HS-5 (cell line): ENCODE measurements at places on chromosomes 12 and 14.
A peak's percentile ranks its signal among the peaks of the same experiment; 100 is the strongest.

DNA sequence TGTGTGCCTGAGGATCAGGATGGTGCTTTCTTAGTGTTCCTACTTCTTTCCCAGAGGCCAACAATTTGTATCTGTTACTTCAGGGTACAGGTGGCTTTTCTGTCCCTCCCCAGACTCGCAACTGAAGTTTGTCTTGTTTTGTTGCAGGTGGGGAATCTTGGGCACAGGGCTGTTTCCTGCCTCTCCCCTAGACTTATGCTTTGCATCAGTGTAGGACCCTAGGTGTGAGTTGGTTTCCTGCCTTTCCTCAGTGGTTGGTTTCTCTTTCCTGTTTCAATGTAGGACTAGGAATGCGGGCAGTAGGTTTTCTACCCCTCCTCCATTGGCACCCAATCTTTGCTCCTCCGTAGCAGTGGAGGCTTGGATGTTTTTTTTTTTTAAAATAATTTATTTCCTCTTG is 87.0 kb downstream of the TRMT5 start:
- no peak for DNase-seq

- DNase-seq, result no peak
These were observed 104.6 kb downstream of the SLC38A1 start for GRCh38 chr12:46164186-46164761.

DNA sequence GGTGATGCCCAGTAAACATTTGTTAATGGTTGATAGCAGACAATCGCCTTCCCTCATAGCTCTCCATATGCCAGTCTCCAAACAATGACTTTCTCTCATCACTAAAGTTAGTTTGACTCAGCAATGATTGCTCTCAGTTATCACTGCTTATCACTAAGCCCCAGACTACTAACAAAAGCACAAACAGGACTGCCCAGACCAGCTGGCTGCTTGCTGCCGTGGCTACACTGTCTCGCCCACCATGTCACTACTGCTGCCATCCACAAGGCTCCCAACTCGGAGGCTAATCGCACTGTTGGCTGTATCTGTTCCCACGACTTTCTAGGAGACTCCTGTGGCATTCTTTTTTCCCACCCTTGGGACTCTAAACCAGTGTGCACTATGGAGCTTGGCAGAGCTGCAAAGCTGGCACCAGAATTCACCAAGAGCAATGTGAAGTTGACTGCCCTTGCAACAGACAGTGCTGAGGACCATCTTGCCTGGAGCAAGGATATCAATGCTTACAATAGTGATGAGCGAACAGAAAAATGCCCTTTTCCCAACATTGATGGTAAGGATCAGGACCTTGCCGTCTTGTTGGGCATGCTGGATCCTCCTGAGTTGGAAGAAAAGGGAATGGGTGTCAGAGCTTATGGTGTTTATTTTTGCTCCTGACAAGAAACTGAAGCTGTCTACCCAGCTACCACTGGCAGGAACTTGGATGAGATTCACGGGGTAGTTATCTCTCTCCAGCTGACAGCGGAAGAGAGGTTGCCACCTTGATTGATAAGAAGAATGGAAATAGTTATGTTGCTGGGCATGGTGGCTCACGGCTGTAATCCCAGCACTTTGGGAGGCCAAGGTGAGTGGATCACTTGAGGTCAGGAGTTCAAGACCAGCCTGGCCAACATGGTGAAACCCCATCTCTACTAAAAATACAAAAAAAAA is 27.1 kb upstream of the NR2C1 start:
- DNase-seq, result no peak

GRCh38 chr14:75987201-75987970 is 1.8 kb downstream of the IFT43 start:
- DNase-seq, result no peak

DNA sequence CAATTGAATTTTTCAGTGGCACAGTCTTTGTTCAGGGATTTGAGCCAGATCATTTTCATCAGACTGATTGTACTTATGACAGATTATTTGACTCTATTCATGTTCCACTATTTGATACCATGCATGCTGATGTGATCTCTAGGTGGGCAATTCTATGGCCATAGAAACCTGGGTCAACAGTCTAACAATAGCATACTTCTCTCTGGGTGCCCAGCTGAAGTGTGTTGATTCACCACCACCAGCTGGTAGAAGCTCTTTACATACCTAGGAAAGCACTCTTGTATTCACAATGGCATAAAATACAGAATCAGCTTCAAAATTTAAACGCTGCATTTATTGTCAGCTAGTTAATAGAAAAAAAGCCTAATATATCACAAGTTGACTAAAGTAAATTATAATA is 90.2 kb upstream of the TMTC2 start:
- no peak for DNase-seq

DNA sequence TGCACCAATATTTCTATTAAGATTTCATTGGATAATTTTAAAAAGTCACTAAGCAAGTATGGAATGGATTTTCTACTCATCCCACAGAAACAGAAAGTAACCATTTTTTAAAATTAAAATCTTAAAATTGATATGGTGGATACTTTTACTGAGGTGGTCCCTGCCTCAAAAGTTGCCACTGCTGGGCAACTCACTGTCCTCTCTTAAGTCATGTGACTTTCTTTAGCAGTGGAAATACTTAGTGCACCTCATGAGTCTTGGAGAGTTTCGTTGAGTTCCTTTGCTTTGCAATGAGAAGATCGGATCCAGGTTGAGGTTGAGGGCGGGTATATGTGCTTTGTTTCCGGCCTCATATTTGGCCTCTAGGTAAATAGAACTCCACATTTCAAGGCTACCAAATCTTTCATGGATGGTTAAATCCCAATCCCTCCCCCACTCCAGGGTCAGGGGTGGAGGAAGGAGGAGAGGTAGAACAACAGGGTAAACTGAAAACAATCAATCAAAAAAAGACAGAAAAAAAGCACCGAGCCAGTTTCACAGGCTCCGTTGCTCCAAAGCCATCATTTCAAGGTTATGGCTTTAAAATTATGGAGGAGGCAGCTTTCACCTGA is 39.5 kb upstream of the DUSP6 start:
- no peak for DNase-seq

DNA sequence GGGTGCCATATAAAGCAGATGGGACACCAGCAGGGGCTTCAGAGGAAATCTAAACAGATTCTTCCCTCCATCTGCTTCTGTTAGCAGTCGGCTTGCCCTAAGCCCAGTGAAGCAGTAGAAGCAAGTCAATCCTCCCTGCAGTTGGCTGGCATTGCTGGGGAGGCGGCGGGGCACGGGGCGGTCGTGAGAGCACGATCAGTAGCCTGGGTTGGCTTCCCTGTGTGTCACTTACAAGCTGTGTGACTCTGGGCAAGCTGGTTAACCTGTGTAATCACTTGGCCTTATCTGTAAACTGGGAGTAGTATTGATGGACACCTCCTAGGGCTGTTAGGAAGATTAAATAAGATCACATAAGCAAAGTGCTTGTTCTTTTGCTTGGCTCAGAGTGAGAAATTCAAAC is 19.4 kb downstream of the MYRFL start:
- DNase-seq, result no peak

DNA sequence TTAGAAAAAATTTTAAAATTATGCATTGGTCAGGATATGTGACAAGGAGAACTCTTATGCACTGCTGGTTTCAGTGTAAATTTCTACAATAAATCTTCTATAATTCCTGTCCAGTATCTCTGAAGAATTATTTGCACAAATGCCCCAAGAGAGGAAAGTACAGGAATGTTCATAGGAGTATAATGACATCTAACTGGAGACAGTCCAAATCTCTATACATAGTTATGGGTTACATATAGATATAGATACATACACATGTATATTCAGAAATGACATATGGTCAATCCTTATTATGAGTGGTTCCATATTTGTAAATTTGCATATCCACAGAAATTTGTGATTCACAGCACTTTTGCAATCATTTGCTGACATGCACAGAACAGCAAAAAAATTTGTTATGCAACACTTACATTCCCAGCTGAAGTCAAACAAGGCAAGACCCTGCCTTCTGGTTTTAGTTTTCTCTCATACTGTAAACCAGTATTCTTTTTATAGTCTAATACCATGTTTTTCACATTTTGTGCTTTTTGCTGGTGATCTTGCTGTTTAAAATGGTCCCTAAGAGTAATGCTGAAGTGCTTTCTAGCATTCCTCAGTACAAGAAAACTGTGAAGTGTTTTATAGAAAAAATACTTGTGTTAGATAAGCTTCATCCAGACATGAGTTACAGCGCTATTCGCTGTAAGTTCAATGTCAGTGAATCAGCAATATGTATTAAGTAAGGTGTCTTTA is 103.8 kb downstream of the SLC16A7 start:
- DNase-seq, result peak; percentile 84

DNA sequence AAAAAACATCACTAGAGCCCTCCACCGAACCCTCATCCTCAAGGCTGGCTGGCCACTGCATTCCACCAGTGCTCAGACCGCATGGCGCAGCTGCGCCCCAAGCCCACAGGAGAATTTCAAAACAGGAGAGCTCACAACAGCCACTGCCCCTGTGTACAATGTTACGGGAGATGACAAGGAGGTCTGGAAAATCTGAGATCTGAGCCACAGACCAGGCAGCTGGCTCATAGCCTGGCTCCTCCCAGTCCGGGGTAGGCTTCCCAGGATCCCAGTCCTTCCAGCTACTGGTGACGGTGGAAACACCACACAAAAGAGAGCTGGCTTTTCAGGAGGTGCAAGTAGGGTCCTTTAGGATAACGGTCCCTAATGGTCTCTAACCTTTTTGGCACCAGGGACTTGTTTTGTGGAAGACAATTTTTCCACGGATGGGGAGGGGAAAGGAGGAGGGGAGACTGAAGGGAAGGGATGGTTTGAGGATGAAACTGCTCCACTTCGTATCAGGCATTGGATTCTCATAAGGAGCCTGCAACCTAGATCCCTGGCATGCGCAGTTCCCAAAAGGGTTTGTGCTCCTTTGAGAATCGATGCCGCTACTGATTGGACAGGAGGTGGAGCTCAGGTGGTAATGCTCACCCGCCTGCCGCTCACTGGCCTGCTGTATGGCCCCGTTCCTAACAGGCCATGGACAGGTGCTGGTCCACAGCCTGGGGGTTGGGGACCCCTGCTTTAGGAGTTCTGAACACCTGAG is 23.0 kb upstream of the NRDE2 start:
- DNase-seq, result no peak

DNA sequence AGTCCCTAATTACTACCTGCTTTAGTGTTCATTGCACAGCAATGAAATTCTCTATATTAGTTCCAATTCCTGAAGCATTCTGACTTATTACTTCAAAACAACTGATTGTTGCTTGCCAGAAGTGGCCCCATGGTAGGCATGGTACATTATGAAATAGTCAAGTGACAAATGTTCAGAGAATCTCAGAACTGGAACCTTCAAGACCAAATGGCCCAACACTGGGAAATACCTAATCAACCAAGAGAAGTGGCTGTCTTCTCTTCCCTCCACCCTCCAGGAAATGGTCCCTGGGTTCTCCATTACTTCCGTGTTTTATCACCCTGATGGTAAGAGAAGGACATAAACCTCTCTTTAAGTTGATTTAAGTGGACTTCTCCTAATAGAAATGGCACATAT is 49.9 kb downstream of the ITPR2 start:
- no peak for DNase-seq

DNA sequence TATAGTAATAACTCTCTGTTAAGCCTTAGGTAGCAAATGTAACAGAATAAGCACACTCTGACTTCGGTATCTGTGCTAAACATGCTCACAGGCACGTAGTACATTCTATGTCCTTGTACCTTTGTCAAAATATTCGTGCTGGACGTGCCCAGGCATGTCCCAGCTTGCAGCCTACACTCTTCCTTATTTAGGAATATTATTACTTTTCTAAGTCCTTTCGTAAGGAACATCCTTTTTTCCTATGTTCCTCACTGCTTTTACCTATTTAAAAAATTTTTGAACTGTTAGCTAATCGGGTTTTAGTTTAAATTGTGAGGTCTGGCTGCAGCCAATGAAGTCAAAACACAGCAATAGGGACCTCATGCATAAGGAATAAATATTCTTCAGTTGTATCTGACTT is 24.1 kb upstream of the UBC start:
- DNase-seq, result peak; percentile 49

DNA sequence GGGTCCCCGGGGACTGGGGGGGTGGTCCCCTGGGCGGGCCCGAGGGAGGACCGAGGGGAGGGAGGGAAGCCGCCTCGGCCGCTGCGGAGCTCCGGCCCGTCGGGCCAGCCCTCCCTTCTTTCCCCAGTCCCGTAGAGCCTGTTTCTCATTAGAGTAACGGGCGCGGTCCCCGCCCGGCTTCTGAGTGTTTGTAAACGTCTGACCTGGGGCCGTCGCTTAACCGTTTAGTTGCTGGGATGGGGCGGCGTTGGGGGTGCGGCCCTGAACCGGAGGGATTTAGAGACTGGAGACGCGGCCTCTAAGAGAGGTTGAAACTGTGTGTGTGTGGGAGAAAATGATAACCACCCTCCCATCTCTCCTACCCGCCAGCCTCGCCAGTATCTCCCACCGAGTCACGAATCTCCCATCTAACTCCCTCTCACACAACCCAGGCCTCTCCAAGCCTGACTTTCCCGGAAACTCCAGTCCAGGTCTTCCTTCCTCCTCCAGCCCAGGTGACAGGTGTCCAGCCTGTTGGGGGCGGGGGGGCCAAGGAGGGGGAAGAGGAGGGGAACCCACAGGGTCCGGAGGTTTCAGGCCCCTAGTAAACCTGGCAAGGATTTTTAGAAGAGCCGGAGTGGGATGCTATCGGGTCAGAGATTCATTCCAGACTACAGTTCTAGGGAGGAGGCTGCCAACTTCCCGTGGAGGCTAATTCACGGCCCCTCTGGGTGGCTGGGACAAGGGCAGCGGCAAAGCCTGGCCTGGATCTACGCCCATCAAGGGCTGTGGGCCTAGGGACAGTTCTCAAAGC is 1.1 kb upstream of the NFATC4 start:
- DNase-seq, result peak; percentile 60

DNA sequence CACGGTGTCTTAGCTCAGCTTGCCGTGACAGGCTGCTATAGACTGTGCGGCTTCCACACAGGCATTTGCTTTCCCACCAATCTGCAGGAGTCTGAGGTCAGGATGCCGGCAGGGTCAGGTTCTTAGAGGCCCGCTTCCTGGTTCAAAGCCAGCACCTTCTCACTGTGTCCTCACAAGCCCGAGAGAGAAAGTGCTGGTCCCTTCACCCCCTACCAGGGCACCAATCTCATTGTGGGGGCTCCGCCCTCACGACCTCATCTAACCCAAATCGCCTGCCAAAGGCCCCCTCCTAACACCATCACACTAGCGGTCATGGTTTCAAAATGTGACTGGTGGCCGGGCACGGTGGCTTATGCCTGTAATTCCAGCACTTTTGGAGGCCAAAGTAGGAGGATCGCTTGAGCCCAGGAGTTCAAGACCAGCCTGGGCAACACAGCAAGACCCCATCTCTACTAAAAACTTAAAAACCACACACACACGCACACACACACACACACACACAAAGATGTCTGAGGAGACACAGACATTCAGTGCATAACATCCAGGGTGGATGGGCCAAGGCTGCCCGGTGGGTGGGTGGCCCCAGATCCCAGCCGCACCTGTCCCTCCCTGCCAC is 26.8 kb downstream of the MMP17 start:
- DNase-seq, result no peak
